ENCODE measurements at places on chromosomes 4 and X. TPM values are rescaled to one million over a fixed set of nuclear protein-coding genes. Genes with fewer than 3 reads are reported as not detected.

DNA sequence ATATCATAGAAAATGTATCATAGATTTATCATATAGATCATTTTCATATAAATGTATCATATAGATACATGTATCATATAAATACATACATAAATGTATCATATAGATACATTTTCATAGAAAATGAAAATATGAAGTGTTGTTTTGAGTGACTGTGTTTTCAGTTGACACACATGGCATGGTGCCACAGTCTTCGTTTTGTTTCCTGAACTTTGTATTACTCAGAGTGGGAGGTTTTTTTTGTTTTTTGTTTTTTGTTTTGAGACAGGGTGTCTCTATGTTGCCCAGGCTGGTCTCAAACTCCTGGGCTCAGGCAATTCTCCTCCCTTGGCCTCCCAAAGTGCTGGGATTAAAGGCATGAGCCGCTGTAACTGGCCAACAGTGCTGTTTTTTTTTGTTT lies 3.9 kb downstream of the RBM10 start:
- DNase-seq, result no peak

GRCh38 chrX:82648062-82648461 lies 860.0 kb upstream of the POU3F4 start:
- DNase-seq, result no peak

DNA sequence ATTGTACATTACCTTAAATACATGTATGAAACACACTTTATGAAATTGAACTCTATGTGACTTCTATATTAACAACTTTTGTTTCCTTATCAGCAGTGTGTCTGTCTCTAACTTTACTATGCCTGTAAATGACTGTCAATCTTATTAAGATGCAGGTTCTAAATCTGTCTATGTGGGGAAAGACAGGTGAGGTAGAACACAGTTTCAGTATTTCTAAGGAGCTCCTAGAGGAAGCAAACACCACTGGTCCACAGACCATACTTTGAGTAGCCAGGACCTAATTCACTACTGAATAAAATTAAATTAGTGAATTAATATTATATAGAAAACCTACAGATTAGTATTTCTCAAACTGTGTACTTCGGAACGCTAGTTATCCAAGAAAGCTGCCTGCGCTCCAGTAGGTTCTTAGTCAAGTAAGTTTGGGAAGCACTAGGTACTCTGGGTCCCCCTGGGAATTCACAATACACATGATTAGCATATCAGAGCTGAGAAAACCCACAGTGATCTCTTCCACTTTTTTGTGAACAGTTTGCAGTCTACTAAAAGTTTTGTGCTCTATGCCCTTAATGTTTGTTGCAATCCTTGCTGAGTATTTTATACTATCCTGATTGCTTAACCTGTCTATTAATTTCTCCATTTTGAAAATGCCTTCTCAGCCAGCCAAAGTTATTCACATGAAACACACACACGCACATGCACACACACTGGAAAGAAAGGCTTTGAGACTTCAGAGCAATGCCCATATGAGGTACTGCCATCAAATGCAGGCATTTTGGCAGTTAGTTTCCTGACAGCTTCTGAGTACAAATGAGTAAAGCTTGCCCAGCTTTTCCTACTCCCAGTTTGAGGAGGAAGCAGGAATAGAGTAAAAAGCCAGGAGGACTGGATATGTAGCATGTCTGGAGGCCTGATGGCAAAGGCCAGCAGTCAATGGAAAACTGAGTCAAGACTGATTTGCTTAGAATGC lies 133.6 kb upstream of the CPEB2 start:
- DNase-seq, result no peak

GRCh38 chrX:97374266-97374665 lies 490.6 kb downstream of the RPA4 start:
- DNase-seq, result no peak

Gene LEF1
- 3.2 TPM for total RNA-seq

Gene ARHGEF38
- not detected for total RNA-seq

Gene XPNPEP2
- total RNA-seq, result 4.2 TPM

Measured in thoracic aorta (tissue), 2 donors.